Activated CD4-positive, alpha-beta T cell treated with anti-CD3 and anti-CD28 coated beads for 1 hour (primary cell): ENCODE measurements at places on chromosomes 7 and 10.

DNA sequence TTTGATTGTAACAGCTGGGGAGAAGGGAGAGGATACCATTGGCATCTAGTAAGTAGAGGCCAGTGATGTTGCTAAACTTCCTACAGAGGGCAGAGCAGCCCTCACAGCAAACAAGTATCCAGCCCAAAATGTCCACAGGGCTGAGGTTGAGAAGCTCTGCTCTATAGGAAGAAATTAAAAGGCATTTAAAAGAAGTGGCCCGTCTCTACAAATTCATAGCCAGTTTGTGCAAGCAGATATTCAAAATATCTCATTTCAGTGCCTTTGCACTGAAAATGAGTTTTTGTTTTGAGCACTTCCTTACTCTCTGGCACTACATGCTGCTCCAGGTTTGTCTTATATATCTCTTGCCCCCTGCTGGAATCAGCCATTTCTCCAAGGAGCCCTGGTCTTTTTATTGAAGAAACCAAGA is 330.0 kb downstream of the BBS9 start:
- no peak for DNase-seq

- no peak for DNase-seq
Measured at GRCh38 chr7:149432121-149432691, 28.7 kb downstream of the ZNF777 start.

- DNase-seq, result no peak
Measured at GRCh38 chr10:80132299-80133139, at the start of gene PLAC9. Gene PLAC9 (plus strand): TSS chr10:80132730. CDS start chr10:80132763, 33 bp downstream.

DNA sequence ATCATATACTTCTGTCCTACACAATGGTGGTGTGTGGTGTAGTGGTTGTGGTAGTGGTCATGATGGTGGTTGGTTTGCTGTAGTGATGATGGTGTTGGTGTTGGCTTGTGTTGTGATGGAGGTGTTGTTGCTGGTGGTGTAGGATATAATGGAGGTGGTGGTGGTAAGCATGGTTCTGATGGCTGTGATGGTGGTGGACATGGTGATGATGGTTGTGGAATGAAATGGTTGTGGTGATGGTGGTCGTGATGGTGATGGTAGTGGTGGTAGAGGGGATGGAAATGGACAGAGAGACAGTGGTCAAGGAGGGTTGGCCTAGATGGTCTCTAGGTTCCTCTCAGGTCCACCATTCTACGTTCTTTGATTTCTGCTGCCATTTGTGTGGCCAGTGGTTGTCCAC is 44.7 kb downstream of the FAM241B start:
- DNase-seq, result no peak

DNA sequence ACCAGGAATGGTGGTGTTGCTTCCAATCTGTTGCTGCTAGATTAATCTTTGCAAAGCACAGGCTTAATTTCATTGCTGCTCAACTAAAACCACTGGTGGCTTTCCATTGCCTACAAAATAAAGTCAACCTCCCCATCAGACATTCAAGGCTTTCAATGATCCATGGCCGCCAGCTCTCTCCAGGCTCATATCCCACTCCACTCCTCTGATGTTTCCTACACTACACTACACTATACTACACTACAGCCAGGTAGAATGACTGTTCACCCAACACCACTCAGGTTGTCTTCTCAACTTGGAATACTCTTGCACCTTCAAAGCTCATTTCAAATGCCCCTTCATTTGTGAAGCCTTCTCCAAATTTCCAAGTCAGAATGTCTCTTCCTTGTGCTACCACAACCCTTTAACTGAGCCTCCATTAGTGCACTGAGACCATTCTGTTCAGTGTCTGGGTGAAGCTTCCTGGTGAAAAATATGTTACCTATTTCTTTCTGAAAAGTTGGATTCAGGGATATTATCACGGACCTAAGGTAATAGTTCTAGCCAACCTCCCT is 35.5 kb upstream of the CC2D2B start:
- DNase-seq, result no peak

DNA sequence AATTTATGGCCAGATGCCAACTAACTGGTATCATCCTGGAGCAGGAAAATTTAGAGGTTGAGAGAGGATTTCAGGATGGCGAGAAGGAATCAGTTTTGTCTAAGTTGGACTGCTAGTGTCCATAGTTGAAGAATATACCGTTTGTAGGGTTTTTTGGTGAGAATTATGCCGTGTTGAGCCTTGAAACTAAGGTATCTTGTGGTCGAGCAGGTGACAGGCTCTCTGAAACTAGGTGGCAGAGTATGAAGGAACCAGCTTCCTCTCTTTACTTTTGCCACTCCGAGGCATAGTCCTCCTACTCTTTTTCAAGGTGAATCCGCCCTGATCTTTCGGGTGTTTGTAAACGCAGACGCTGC is 9.7 kb downstream of the MDFIC start:
- DNase-seq, result no peak

- no peak for DNase-seq
Measured at GRCh38 chr7:20917603-20918002, 130.9 kb upstream of the SP8 start.

GRCh38 chr7:16284581-16284980 is 136.8 kb downstream of the CRPPA start:
- DNase-seq, result no peak

DNA sequence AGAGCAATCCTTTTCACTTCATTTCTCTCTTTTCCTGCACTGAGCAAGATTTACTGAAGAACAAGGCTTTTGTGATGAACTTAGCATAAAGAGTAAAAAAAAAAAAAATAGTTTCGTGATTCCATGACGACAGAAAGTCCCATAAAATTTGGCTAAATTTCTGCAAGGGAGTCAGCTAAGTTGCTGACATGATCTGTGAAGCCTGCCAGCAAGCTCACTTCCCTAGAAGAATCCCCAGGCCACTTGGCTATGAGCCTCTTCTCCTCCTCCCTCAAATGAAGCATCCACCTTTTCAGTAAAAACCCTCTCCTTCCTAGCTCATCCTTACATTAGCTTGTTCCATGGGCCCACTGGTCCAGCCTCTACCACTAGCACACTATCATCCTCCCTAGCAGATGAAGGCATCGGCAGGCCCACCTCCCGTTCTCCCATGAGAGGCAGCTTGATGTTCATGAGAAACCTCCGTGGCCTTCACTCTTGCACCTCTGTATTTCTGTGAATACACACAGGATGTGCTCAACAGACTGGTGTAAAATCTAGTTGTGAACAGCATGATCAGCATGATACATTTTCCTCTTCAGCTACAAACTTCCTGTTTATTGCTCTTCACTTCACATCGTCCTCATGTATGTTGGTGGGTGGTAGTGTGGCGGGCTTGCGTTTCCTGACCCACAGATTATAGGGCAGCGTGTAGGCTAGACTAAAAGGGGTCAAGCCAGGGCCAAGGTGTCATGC is 30.9 kb downstream of the GIMAP8 start:
- DNase-seq, result peak; percentile 30

DNA sequence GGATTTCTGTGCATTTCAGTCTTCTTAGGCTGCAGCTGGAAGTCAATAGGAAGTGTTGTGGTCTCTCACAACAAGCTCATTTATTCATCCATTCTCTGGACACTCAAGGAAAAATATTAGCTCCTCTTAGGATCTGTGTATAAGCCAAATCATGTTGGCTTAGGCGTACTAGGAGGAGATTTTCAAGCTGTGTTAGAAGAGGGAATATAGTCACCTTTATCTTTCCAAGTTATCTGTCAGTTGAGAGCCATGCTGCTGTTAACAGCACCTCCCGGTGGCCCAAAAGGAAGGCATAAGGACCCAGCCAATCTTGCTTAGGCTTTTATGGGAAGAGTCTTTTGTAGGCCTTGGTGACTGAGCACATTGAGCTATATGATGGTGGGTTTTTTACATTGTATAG is 220.0 kb downstream of the LRMDA start:
- DNase-seq, result no peak

- no peak for DNase-seq
Measured at GRCh38 chr7:54969208-54969967, 49.4 kb upstream of the EGFR start.

DNA sequence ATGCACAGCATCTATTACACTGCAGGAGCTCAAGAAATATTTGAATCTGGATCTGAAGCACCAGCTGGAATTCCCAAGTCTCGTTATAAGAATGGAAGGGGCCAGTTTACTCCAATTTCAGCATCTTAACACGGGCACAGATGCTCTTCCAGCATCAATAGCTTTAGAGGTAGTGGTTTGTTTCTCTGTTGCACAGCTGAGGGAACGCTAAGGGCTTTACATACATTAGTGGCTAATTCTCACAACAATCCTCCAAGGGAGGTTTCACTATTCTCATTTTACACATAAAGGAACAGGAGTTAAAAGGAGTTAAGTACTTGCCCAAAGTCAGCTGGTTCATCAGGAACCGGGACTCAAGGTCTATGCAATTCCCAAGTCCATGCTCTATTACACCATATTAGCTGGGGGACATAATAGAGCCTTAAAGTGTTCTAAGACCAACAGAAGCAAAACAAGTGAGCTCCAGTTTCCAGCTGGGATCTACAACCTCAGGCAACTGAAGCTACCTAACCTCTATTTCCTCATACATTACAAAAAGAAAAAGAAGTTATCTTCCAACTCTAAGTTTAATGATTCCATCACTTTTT is 9.9 kb downstream of the XPNPEP1 start:
- no peak for DNase-seq

GRCh38 chr10:88211230-88211629 is 347.8 kb downstream of the PTEN start:
- no peak for DNase-seq

GRCh38 chr7:37281368-37282092 is 167.1 kb downstream of the ELMO1 start:
- DNase-seq, result no peak

DNA sequence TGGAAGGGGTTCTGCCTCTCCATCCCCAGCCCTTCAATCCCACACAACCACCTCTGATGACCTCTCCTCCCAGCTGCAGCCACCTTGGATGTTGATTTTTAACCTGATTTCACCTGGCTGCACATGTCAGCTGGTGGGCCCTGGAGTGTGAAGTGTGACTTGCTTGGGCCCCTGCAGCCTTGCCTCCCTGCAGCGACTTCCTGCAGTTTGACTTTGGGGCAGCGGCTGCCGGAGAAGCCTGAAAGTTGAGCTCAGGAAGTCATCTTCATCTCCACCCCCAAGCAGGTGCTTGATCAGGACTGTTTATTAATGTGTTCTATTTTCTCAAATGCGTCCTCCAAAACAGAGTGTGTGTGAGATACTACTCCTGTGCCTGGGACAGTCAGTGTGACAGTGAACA is 675.2 kb upstream of the GALNT17 start:
- DNase-seq, result no peak

DNA sequence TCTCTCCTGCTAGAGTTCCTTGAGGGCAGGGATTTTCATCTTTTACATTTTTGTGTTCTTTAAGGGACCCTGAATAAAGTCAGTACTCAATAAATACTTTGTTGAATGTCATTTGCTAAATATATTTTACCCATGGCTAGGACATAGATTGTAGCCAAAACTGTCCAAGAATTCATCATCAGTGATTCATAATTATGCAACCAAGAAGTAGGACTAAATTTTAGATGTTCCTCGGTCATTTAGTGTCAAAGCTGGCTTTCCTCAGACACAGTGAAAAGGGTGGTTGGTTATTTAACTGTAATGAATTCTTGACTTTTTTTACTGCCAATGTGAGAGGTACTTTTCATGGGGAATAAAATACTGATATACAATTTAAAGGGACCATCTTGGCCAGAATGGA is 3.3 kb downstream of the NUDT13 start:
- no peak for DNase-seq

DNA sequence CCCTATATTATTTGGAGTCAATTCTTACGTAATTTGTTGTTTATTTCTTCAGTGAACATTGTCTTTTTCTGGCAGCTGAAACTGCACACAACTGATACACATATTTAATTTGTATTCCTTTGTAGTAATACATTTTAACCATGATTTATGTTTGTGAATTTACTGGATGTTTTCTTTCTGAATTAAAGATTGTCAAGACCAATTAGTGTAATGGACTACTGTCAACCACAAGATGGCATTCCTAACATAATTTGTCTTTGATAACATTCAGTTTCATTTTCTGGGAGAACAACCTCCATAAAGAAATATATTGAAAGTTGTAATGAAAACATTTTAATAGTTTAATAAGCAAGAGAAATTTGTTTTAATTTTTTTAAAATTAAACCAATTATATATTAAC is 10.1 kb downstream of the THNSL1 start:
- no peak for DNase-seq

GRCh38 chr10:77564731-77565589 is 72.6 kb downstream of the KCNMA1 start:
- DNase-seq, result no peak

GRCh38 chr7:31924251-31924650 is 146.0 kb downstream of the PDE1C start:
- DNase-seq, result no peak

DNA sequence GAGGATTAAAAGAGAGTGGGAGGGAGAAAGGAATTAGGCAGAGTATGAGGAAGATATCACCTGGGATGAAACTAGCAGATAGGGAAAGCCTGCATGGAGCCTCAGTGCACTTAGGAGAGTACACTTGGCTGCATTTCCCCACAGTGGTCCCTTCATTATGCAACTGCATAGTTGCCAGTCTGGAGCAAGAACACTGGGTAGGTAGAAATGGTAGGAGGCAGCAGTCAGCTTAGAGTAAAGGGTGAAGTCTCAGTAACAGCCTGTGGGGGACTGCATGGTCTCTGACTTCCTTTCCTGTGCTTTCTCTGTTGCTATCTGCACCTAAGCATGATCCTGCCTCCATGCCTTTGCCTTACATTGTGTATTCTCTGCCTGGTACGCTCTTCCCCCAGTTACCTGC is 14.0 kb upstream of the PCGF5 start:
- DNase-seq, result no peak

DNA sequence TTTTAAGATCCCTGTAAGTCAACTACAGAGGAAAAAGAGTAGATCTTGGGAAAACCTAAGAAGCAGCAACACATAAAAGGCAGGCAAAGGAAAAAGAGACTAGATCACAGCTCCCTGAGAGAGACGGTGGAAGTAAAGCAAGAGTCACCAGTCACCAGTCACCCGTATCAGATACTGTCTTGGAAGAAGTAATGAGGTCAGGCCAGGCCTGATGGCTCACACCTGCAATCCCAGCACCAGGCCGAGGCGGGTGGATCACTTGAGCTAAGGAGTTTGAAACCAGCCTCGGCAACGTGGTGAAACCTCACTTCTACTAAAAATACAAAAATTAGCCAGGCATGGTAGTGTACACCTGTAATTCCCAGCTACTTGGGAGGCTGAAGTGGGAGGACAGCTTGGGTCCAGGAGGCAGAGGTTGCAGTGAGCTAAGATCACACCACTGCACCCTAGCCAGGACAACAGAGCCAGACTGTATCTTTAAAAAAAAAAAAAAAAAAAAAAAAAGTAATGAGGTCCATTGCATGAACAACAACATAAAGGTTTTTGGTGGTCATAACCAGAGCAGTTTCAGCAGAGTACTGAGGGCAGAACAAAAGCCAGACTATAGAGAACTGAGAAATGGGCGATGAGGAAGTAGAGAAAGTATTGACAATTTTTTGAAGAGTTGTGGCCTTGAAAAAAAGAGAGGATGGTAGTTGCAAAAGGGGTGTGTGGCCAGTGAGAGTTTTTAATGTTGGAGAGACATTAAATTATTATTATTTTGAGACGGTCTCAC is 16.9 kb downstream of the ZNF713 start:
- DNase-seq, result no peak
